A549 treated with ZK216348 at 1 μM for 4 hours (cell line): ENCODE measurements at places on chromosomes 6 and 20. TPM values are rescaled to one million over a fixed set of nuclear protein-coding genes. Genes with fewer than 3 reads are reported as not detected.

RFX6 gene
- not detected in 5 replicates for total RNA-seq

KIF13A gene
- total RNA-seq, result 18.9 to 22.6 TPM (median 21.8 TPM) in 5 replicates

PNPLA1 gene
- 0.15 TPM in 1 of 5 replicates, not detected in the others for total RNA-seq

PRR18 gene
- total RNA-seq, result 0.09 to 0.54 TPM (median 0.21 TPM) in 4 of 5 replicates, not detected in the other

LRFN2 gene
- total RNA-seq, result not detected in 5 replicates

PSMB9 gene
- 15.8 to 24.7 TPM (median 19.0 TPM) in 5 replicates for total RNA-seq

KCNQ2 gene
- 0.39 to 0.87 TPM (median 0.57 TPM) in 5 replicates for total RNA-seq

VARS1 gene
- total RNA-seq, result 43.4 to 61.7 TPM (median 60.4 TPM) in 5 replicates

NDUFAF5 gene
- 30.8 to 40.1 TPM (median 32.6 TPM) in 5 replicates for total RNA-seq

SLC52A3 gene
- 0.34 to 0.78 TPM (median 0.51 TPM) in 5 replicates for total RNA-seq

XPO5 gene
- total RNA-seq, result 25.0 to 31.1 TPM (median 27.3 TPM) in 5 replicates

CCM2L gene
- 0.28 to 0.88 TPM (median 0.41 TPM) in 5 replicates for total RNA-seq

SNTA1 gene
- 7.9 to 13.2 TPM (median 11.6 TPM) in 5 replicates for total RNA-seq

LY6G5C gene
- 1.1 to 1.6 TPM (median 1.5 TPM) in 5 replicates for total RNA-seq

RBPJL gene
- not detected in 5 replicates for total RNA-seq

FAM209B gene
- 0.34 to 1.00 TPM (median 0.75 TPM) in 4 of 5 replicates, not detected in the other for total RNA-seq

HDGFL1 gene
- total RNA-seq, result not detected in 5 replicates

CST2 gene
- total RNA-seq, result 0.28 to 0.83 TPM (median 0.50 TPM) in 4 of 5 replicates, not detected in the other

TRAPPC3L gene
- not detected in 5 replicates for total RNA-seq

GMPR gene
- 2.2 to 3.8 TPM (median 3.3 TPM) in 5 replicates for total RNA-seq

PIGU gene
- total RNA-seq, result 18.8 to 30.7 TPM (median 26.6 TPM) in 5 replicates

ERVFRD-1 gene
- not detected in 5 replicates for total RNA-seq

SLC4A11 gene
- total RNA-seq, result 3.6 to 9.5 TPM (median 6.9 TPM) in 5 replicates

SIGLEC1 gene
- total RNA-seq, result not detected in 5 replicates

CLPSL2 gene
- total RNA-seq, result 0.51 to 1.0 TPM (median 0.78 TPM) in 3 of 5 replicates, not detected in the others

SLC22A2 gene
- total RNA-seq, result 0.25 to 0.34 TPM in 2 of 5 replicates, not detected in the others

TPX2 gene
- total RNA-seq, result 104 to 134 TPM (median 106 TPM) in 5 replicates

SEC63 gene
- 18.0 to 28.0 TPM (median 22.9 TPM) in 5 replicates for total RNA-seq

VSX1 gene
- total RNA-seq, result 0.89 to 1.2 TPM (median 1.0 TPM) in 5 replicates

TSPO2 gene
- total RNA-seq, result not detected in 5 replicates

ADGRB3 gene
- total RNA-seq, result not detected in 5 replicates

MATN4 gene
- total RNA-seq, result 0.13 to 0.19 TPM in 2 of 5 replicates, not detected in the others

TCF21 gene
- 0.05 TPM in 1 of 5 replicates, not detected in the others for total RNA-seq

NRSN1 gene
- total RNA-seq, result not detected in 5 replicates

SIRPB1 gene
- total RNA-seq, result 0.36 to 0.98 TPM (median 0.51 TPM) in 5 replicates

STMN3 gene
- total RNA-seq, result 5.8 to 10.6 TPM (median 10.1 TPM) in 5 replicates

BANF2 gene
- not detected in 5 replicates for total RNA-seq

BAG2 gene
- 6.7 to 9.5 TPM (median 7.6 TPM) in 5 replicates for total RNA-seq

DEFB124 gene
- not detected in 5 replicates for total RNA-seq

KCNB1 gene
- total RNA-seq, result 0.37 to 0.99 TPM (median 0.63 TPM) in 5 replicates

PNLDC1 gene
- 0.14 to 0.17 TPM in 2 of 5 replicates, not detected in the others for total RNA-seq

IL17F gene
- not detected in 5 replicates for total RNA-seq

NTSR1 gene
- 0.10 to 0.19 TPM (median 0.14 TPM) in 4 of 5 replicates, not detected in the other for total RNA-seq

HLA-DRB1 gene
- not detected in 5 replicates for total RNA-seq

MEI4 gene
- not detected in 5 replicates for total RNA-seq

TREML4 gene
- not detected in 5 replicates for total RNA-seq

PLEKHG1 gene
- 0.34 to 1.0 TPM (median 0.43 TPM) in 5 replicates for total RNA-seq

POM121L2 gene
- not detected in 5 replicates for total RNA-seq

RHAG gene
- 0.11 TPM in 1 of 5 replicates, not detected in the others for total RNA-seq

SLC32A1 gene
- not detected in 5 replicates for total RNA-seq

SYNCRIP gene
- 112 to 140 TPM (median 135 TPM) in 5 replicates for total RNA-seq

C20orf96 gene
- total RNA-seq, result 9.9 to 12.6 TPM (median 11.5 TPM) in 5 replicates

RIPOR3 gene
- 0.06 to 0.08 TPM in 2 of 5 replicates, not detected in the others for total RNA-seq

CST4 gene
- not detected in 5 replicates for total RNA-seq

HTR1B gene
- total RNA-seq, result 0.12 to 0.22 TPM (median 0.18 TPM) in 5 replicates

TPD52L1 gene
- 44.1 to 57.8 TPM (median 50.7 TPM) in 5 replicates for total RNA-seq

TMEM217 gene
- 0.19 to 1.5 TPM (median 0.76 TPM) in 5 replicates for total RNA-seq

UST gene
- 2.5 to 5.0 TPM (median 3.3 TPM) in 5 replicates for total RNA-seq

C6orf52 gene
- 1.4 to 2.7 TPM (median 2.0 TPM) in 5 replicates for total RNA-seq

TREM2 gene
- total RNA-seq, result not detected in 5 replicates
